ENCODE measurements at places on chromosomes 7 and 10.
A peak's percentile ranks its signal among the peaks of the same experiment; 100 is the strongest.

GRCh38 chr7:26074919-26075318, 77.1 kb upstream of the NFE2L3 start:
- no peak for DNase-seq

DNA sequence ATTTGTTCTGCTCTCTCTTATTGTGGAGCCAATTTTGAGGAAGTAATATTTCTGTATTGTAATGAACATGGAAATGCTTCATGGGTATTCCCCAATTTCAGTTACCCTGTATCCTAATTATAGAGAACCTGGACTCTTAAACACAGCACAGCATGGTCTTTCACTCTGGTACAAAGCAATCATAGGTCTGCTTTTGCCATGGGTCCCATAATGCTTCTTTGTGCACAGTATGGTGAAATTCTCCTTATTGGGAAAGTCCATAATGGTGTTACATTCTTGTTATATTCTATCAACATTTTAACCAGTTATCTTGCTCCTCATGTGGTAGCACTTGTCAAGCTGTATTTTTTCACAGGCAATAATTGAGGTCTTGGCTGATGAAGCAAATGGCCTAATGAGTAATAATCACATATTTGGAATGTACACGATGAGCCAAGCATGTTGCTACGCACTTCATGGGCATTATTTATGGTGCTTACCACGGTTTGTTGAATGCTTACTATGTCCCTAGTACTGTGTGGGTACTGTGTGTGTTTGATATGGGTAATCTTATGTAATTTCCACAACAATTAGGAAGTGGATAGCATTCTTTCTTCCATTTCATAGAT, 42.9 kb downstream of the PRKG1 start:
- DNase-seq: no peak

- no peak for DNase-seq
Measured at GRCh38 chr7:6162650-6163366, 109.6 kb downstream of the CYTH3 start.

DNA sequence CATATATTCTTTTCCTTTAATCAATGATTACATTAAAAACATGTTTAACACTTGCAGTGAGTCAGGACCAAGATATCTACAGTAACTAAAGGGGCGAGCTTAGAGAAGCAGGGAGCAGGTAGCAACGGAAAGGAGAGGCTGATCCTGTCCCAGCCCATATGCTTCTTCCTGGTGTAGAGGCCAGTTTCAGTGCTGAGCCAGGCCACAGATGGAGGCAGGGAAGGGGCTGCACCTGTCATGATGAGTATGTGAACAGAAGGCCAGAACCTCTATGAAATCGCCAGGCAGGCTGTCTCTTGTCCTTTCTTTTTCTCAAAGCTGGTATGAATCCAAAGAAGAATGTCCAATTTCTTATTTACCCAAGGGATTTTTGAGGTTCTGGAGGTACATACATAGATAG, 16.3 kb downstream of the REEP3 start:
- DNase-seq: peak; percentile 13

GRCh38 chr7:152904698-152905097, 145.1 kb downstream of the ACTR3B start:
- DNase-seq: no peak

DNA sequence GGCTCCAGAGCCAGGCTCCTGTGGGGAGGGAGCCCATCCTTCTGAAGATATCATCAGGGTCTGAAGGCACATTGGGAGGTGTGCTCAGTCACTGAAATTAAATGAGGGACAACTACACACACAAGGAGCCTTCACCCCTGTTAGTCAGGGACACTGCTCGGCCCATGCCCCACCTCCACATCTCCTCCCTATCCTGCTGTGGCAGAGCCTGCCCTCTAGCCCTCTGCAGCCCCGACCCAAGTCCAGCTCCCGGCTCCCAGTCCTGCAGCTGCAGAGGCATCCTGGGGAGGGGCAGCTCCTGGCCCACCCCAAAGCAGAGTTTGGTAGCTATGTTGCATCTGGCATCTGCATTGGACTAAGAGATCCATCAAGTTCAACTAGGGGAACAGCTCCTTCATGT, 136.3 kb downstream of the ZNF248 start:
- no peak for DNase-seq

Measured in DMS53 (cell line).